ENCODE measurements at places on chromosomes 5 and 9. TPM values are rescaled to one million over a fixed set of nuclear protein-coding genes. Genes with fewer than 3 reads are reported as not detected.

GRIA1 gene
- not detected for total RNA-seq

DNA sequence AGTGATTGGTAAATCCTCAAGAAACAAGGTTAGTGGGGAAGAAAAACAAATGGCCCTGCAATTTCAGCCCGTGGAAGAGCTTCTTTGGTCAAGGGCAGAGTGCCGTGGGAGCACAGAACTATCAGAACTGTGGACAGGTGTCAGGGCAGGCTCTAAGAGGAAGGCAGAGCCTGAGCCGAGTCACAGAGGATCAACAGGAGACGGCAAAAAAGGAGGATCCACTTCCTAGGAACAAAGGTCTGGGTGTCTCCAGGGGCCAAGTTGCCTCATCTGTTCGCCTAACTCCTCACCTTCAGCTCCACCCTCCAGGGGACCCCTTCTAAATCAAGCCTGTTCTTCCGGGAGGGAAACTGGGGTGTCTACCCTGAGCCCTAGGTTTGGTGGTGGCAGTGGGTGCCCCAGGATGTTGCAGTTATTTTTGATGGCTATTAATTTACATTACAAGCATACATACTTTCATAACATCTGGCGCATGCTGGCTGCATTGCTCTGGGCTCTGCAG is 88.0 kb downstream of the FEM1C start:
- DNase-seq = no peak

C5orf52 gene
- total RNA-seq = not detected

DNA sequence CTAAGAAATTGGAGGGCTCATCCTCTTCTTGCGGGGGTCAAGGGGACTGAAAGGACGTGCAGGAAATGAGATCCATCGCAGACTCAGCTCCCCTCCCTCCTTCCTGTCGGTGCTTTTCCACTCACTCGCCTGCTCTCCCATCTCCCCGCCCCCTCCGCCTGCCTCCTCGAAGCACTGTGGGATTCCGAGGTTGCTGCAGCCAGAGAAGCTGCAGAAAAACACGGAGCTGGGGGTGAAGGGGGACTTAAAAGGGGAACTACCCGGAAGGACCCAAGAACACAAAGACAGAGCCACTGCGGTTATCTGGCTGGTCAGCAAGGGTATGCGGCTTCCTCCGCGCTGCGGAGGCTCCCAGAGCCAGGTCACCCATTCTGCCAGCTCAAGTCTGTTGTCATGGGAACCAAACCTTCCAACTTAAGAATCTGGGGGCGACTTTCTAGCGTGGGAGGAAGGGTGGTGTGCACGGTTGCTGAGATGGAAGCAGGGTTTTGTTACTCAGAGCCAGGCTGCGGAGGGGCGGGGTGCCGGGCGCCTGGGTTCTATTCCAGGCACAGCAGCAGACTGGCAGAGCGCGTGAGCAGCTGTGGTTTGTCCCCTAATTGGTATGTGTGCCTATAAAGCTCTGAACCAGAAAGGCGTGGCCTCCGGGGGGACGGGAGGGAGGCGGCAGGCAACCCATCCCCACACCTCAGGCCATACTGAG is 24.9 kb downstream of the PCDHGC5 start:
- peak; percentile 24 for DNase-seq

LRRC19 gene
- total RNA-seq = not detected

GRCh38 chr5:16807547-16807864 is 128.6 kb downstream of the MYO10 start:
- DNase-seq = no peak

- peak; percentile 1 for DNase-seq
Observed at GRCh38 chr9:5949103-5949699, 58.5 kb downstream of the MLANA start.

DNA sequence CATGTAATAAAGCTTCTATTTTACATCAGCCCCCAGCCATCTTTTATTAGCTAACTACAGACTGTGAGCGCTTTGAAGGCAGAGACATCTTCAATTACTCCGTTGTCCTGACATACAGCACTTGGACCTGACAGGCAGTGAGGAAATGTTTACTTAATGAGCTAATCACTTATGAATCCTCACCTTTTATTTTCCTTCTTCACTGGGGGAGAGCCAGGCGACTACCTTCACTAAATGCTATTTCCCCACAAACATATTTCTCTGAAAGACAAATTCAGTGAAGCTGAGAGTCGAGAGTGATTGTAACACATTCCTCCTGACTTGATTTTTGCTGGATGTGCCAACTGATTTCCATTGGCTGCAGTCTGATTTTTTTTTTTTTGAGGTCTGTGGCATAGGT is 192.1 kb upstream of the CLINT1 start:
- no peak for DNase-seq

GRCh38 chr9:104386013-104386412 is 118.0 kb upstream of the OR13F1 start:
- no peak for DNase-seq

DUSP1 gene
- 26.4 TPM for total RNA-seq

- no peak for DNase-seq
Observed at GRCh38 chr5:59684388-59685190, 208.9 kb downstream of the PDE4D start.

- no peak for DNase-seq
Observed at GRCh38 chr5:37710965-37711364, 128.9 kb downstream of the GDNF start.

DNA sequence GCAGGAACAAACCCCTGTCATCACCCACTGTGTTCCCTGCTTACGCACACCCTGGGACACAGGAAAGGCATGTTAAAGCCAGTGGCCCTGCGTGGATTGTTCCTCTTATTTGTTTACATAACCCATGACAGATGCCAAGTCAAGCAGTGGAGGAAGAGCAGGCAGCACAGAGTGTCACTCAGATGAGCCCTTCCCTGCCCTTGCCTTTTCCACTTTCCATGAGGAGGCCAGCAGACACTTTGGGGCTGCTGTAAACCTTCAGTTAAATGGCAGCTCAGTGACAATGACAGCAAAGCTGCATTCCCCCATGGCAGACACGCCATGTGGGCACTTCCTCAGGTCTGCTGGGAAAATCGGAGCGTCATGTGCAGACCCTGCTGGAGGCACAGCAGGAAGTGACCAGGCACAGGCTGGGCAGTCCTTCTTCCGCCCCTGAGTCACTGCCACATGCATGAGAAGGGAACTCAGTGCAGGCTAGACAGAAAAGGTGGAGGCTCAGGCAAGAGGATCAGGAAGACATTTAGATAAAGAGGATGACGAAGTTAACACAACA is 216.8 kb upstream of the PIK3R1 start:
- no peak for DNase-seq

DNA sequence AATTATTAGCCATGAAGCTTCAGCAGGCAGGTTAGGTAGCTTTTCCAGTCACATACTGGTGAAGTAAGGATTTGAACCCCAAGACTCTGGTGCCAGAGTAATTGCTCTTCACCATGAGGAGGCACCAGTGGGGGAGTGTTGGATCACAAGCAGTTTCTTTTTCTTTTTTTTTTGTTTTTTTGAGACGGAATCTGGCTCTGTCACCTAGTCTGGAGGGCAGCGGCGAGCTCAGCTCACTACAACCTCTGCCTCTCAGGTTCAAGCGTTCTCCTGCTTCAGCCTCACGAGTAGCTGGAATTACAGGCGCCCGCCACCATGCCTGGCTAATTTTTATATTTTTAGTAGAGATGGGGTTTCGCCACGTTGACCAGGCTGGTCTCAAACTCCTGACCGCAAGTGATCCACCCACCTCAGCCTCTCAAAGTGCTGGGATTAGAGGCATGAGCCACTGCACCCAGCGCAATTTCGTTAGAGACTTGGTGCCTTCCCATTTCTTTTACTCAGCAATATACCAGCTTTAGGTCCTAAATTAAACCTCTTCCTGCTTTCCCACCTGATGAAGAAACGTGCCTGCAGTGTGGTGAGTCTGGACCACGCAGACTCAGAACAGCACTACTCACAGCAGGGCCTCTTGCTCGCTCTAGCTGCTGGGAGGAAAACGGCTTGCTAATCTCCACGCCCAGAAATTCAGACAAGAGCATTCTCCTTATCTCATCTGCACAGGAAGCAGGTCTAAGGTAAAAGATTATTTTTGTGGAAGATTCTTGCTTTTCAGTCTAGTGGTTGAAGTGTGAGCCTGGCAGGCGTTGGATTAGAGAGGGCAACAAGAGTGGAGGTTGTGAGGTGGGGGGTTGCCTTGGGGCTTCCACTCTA is at the start of gene S100Z:
Gene S100Z, plus strand, starts transcription at position 596 of the 873 bp plus-strand sequence. CDS start 25,346 bp downstream, outside the sequence.
- DNase-seq = peak; percentile 11

DNA sequence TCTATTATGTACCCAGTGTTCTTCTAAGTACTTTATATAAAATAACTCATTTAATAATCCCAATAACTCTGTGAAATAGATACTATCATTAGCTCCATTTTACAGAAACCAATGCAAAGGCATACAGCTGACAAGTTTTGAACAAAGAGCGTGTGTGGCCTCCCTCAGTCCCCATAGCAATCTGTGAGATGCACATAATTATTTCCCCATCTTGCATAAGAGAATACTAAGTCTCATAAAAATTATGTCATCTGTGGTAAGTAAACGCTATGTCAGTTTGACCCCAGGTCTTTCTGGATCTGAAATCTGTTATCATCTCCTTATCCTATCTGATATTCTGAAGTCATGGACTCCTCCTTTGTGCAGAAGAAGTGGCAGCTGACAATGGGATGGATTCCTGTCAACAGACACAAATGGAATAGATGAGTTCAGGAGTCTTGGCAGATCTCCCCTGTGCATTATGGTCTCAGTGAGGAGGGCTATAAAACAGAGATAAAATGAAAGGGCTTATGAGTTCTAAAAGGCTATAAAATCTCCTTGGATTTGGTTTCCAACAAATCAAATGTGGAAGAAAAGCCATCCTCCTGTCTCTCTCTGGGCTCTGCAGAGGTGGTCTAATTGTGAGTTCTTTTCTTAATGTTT is 162.5 kb upstream of the TLE4 start:
- DNase-seq = no peak

- no peak for DNase-seq
Observed at GRCh38 chr5:43207601-43208000, 15.6 kb downstream of the NIM1K start.
